ENCODE measurements at places on chromosomes 5 and 9.

- DNase-seq, result no peak
Measured at GRCh38 chr5:42491699-42492098, 68.5 kb downstream of the GHR start.

DNA sequence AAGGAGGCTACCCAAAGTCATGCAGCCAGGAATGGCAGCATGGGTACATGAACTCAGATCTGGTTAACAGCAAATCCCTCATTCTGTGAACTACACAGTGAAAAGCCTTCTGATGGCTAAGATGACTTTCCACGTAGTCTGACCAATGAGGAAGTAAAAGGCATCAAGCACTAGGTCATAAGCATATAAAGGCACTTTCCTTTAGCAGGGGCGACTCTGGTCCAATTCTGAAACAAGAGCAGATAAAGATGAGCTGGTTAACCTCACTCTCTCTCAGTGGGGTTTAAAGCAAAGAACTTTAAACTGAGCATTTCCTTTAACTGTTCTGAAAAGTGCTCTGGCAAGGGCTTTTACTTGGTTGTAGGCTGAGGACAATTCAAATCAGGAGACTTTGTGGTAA, 21.1 kb downstream of the PSMB7 start:
- DNase-seq, result no peak

DNA sequence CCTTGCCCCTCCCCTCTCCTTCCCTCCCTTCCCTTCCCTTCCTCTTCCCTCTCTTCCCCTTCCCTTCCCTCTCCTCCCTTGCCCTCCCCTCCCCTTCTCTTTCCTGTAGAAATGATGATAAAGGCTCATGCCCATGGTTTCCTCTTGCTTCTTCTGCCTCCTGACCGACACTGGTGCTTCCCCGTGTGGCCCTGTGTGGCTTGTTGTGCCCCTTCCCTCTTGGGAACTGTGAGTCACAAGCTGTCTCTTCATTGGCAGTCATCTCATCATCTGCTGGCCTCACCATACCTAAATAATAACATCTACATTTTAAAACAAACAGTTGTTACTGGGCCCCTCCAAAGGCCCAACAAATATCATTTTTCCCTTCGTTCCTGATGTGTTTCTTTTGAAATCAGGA, 11.7 kb upstream of the CARNMT1 start:
- DNase-seq, result no peak

GRCh38 chr9:36280989-36281388, 22.7 kb upstream of the GNE start:
- DNase-seq, result no peak

- no peak for DNase-seq
Measured at GRCh38 chr5:181076920-181077319, 36.9 kb downstream of the BTNL9 start.

GRCh38 chr5:111488353-111488752, 24.0 kb downstream of the STARD4 start:
- DNase-seq, result no peak

GRCh38 chr9:82934949-82935348, 128.0 kb downstream of the RASEF start:
- DNase-seq, result peak; percentile 18

- DNase-seq, result no peak
Measured at GRCh38 chr9:99824378-99825171, 2.9 kb downstream of the NR4A3 start.

- DNase-seq, result no peak
Measured at GRCh38 chr5:61994171-61994570, 311.8 kb upstream of the KIF2A start.

GRCh38 chr5:173872957-173873305, 15.2 kb upstream of the CPEB4 start:
- DNase-seq, result no peak

GRCh38 chr9:127897193-127897692, 2.2 kb downstream of the ST6GALNAC6 start:
- DNase-seq, result no peak

- no peak for DNase-seq
Measured at GRCh38 chr5:151742870-151743294, 15.5 kb downstream of the ATOX1 start.

- peak; percentile 68 for DNase-seq
Measured at GRCh38 chr5:108115673-108116072, 266.2 kb downstream of the FBXL17 start.

DNA sequence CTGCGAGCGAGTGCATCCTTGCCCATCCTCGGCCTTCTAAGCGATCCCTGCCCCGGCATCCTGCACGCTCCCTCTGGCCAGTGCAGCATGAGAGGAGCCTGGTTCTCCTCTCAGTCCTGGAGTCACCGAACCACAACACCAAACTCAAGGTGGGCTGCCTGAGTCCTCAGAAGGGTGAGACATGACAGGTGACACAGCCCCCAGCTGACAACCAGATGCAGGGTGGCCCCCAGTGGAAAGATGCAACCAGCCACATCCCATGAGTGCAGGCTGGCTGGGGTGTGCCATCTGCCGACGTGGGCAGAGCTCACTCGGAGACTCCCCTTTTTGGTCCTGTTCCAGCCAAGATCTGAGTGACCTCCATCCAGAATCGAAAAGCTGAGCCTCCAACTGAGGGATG, 58.4 kb downstream of the COL23A1 start:
- DNase-seq, result no peak

- DNase-seq, result no peak
Measured at GRCh38 chr9:21381448-21382339, 3.5 kb downstream of the IFNA2 start.

DNA sequence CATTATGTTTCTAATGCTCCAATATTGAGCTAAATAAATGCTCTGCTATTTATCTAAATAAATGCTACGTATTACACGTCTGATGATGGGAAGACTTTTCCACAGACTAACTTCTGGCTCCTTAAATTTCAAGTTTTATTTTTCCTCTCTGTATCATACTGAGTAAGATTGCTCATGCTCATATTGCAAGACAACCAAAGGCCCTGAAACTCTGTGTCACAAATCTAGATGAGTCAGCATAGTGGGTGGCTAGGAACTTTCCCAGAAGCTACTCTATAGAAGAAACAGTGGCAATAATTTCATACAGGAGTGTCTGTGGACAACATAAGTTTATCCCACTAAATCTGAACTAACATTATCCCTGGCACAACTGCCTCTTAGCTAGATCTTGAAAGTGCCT, 53.0 kb upstream of the RFX3 start:
- no peak for DNase-seq

DNA sequence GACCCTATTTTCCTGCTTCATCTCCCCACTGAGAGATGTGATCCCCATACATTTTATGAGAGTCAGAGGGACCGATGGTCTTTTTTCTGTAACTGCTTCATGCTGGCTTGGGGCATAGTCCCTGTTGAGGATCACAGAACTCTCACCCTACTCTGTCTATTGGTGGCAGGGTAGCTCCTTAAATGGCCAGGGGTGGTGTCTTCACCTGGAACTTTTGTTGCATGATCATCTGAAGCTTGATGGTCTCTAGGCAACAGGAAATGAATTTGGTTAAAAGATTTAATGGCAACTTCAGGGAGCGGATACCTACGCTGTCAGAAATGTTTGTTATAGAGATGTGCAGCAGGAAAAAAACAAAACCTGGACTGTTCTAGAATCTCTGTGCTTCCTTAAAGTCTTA, 87.0 kb upstream of the GLIS3 start:
- no peak for DNase-seq

DNA sequence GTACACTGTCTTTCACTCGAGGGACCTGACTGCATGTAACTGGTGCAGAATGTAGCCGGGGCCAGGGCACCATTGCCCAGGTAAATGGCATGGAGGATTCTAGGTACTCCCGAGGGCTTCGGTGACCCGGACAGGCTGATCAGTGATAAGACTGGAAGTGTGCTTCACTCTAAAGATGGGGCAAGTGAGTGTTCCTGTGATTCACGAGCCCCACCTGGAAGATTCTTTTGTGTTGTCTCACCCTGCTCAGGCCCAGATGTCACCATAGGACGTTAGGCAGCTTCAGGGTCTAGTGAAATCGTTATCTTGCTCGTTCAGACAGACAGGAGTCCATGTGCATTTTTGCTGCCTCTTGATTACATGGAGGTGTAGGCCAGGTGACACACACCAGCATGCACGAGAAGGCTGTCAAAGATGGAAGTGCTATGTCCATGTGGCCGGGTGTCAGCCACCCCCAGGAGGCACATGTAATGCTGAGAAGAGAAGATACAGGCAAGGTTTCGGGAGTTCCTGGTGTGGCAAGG, 73.9 kb downstream of the WNK2 start:
- no peak for DNase-seq

Measured in LNCaP clone FGC (cell line).